ENCODE measurements at places on chromosomes 2 and 18.

GRCh38 chr2:73983322-73984202 is 1.1 kb upstream of the TET3 start:
- no peak for ATAC-seq

DNA sequence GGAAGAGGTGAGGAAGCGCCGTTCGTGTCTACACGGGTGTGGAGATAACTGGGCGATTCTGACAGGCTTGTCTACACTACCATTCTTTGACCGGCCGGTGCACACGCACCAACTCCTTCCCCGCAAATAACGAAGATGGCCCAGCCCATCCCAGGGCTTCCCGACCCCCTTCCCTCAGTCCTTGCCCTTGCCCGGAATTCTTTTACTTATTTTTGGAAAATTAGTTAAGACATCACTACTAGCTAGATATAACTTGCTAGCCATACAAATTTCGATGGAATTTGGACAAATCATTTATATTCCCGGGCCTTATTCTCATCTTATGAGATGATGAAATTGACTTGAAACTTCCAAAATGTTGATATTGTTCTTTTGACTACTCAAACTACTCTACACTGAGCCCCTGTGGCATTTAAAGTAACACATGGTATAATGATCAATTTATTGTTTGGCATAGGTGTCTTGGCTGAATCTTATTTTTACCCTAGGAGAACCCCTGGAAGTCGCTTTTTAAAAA is 1.3 kb downstream of the ERICH2 start:
- ATAC-seq: no peak

DNA sequence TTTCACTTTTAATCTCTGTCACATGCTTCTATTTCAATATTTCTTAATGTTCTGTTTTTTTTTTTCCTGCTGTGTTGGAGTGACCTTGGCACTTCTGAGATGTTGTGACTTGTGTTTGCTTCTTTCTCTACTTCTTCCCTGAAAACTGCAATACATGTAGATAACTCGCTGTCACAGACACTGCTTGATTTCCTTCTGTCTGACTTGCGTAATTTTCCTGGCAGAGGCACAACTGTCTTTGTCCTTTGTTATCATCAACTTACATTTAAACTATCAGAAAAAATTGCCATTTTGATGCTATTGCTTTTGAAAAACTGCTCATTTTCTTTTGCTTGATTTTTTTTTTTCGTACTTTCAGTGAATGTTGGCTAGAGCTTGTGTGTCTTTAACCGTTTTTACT is 69.0 kb downstream of the BABAM2 start:
- ATAC-seq: peak; percentile 10

GRCh38 chr18:54191352-54191751 is 33.1 kb downstream of the MBD2 start:
- no peak for ATAC-seq

GRCh38 chr18:3189884-3190283 is 29.9 kb downstream of the MYOM1 start:
- ATAC-seq: no peak

- ATAC-seq: no peak
These were observed 10.4 kb downstream of the TOGARAM2 start for GRCh38 chr2:28991460-28991859.

- peak; percentile 45 for ATAC-seq
These were observed 115.6 kb downstream of the PPP1R1C start for GRCh38 chr2:182101263-182101662.

DNA sequence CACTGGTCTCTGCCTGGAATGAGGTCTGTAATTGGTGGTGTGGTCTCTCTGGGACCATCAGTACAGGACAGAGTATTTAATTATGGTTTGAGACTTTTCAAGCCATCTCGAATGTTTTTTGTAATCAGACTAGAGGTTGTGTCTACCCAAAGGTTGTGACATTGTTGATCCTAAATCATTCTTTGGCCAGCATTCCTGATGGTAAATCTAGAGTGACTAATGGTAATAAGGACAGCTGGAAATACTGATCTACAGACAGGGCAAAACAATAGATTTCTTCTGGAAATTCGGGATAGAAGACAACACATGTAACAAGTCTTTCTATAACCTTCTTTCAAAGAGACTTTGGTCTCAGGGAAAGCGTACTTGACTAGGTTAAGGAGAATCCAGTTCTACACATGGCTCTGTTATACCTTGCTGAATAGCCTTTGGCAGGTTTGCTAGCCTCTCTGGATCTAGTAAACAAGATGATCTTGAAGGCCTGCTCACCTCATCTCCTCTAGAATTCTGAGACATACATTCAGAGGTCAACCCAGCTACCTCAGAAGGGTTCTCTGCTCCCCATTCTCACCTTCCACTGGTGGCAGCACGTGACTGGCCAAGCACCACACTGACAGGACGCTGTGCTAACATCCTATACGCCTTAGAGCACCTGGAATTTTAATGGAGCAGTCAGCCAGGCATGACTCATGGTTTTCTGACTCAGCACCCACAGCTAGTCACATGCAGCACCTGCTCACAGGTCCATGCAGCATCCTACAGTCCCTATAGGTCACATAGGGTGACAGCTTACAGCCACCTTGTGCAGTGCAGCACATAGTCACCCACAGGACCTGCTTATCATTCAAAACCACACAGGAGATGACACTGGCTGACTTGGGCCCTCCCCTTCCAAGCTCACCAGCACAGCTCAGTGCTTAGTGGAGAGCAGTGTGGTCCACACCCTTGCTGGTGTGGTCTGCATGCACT is 12.2 kb downstream of the PLB1 start:
- no peak for ATAC-seq

GRCh38 chr2:205858881-205859441 is 176.7 kb downstream of the NRP2 start:
- ATAC-seq: no peak

DNA sequence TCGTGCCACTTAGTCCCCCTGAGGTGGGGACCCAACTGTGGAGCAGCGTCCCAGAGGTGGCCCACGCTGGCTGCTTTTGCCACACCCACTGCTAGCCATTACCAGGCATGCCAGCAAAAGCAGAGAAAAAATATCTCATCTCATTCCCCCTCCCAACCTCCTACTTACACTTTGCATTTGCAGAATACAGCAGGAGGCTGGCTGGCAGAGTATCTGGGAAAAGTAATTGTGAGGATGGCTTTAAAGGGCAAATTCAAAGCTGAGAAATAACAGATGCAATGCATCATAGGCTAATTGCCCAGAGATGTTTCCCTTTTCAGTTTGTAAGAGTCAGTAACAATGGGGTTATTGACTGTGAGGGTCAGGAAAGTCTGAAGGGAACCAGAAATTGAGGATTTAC is 438.1 kb upstream of the DSEL start:
- no peak for ATAC-seq

GRCh38 chr2:217828336-217828735 is 174.5 kb downstream of the TNS1 start:
- ATAC-seq: no peak

DNA sequence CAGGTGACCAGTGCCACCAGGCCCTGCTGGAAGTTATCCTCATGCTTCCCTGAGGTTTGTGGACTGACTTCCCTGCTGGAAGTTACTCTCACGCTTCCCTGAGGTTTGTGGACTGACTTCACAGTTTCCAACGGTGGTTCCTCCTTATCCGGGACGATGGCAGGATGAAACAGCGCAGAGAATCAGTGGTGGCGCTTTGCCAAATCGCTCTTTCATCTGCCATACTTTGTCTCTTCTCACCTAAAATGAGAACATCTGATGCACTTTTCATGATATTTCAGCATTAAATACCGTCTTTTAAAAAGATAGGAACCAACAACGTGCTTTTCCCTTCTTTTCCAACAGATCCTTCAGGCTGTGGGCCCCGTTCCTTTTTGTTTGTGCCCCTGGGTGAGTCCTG is 183.3 kb downstream of the LDLRAD4 start:
- ATAC-seq: no peak

DNA sequence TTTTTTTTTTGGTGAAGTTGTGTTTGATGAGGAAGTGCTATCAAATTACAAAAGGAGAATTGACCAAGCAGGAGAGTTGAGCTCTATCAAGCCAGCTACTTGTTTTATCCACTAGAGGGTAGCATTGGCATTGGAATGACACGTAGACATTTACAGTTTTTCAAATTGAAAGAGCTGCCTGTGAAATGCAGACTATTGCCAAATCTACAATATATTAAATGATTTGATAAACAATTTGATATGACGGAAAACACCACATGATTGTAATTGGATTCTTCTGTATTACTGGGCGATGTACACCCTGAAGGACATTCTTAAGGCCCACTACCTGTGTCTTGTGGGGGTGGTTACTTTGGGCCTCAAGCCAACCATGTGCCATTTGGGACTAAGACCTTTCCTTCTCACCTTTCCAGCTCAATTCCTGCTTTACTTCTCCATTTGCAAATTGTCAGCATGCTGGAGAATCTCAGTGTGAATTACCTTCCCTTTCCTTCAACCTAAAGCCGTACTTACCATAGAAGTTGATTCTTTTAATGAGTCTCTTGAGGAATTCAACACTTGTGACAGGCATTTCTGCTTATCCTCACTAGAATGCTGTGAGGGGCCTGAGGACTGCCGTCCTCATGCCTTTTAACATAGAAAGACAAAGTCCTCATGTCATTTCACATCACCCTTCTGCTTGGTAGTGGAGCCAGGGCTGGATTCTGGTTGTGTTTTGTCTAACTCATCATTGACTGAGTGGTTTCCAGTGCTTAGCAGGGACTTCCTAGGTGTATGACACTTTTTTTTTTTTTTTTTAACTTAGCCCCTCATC is 134.8 kb upstream of the THUMPD2 start:
- peak; percentile 93 for ATAC-seq

- ATAC-seq: peak; percentile 14
These were observed 9.8 kb downstream of the STEAP3 start for GRCh38 chr2:119233326-119234020.

DNA sequence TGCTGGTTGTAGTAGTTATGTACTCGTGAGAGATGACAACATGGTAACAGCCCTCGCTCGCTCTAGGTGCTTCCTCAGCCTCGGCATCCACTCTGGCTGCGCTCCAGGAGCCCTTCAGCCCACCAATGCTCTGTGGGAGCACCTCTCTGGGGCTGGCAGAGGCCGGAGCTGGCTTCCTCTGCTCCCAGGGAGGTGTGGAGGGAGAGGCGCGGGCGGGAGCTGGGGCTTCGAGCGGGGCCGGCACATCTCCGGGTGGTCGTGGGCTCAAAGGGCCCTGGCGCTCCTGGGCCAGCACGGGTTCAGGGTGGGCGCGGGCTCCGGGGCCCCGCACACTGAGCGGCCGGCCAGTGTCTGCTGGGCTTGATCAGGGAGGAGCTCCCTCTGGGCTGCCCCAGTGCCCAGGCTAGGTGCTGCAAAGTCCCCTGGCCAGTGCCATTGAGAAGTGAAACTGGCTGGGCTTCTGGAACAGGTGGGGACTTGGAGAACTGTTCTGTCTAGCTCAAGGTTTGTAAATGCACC is 1012.1 kb downstream of the CNTNAP5 start:
- ATAC-seq: no peak
